ENCODE measurements at places on chromosomes 3 and 15.

DNA sequence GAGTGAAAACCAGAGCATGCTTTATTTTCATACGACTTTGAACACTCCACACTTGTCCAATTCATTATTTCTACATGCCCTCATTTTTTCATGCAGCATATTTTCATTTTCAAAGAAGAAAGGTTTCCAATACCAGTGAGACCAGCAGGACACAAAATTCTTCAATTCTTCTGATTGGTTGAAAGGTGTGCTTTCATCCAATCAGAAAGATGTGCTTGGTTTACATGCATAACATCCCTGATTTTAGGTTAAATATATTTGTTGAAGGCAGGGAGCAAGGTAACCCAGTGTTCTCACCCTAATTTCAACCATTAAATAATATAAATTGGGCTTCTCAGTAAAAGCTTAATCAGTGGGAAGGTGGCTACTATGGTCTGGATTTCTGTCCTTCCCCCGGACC is 47.5 kb upstream of the PPIB start:
- DNase-seq: no peak

DNA sequence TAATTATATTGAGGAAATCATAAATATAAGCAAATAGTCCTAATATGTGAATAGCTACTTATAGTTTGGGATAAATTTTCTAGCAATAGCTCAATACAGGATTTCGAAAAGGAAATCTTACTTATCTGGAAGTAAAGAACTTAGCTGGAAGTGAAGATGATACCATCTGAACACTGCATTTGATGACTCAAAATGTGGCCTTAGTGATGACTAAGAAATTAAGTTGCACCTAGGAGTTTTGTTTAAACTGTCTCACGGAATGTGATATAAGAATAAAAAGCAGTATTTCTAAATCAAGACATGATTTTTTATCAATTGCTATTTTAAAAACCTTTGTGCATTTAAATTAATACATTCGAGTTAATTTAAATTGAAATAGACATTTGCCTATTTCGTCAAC is 91.2 kb downstream of the EOMES start:
- DNase-seq: no peak

DNA sequence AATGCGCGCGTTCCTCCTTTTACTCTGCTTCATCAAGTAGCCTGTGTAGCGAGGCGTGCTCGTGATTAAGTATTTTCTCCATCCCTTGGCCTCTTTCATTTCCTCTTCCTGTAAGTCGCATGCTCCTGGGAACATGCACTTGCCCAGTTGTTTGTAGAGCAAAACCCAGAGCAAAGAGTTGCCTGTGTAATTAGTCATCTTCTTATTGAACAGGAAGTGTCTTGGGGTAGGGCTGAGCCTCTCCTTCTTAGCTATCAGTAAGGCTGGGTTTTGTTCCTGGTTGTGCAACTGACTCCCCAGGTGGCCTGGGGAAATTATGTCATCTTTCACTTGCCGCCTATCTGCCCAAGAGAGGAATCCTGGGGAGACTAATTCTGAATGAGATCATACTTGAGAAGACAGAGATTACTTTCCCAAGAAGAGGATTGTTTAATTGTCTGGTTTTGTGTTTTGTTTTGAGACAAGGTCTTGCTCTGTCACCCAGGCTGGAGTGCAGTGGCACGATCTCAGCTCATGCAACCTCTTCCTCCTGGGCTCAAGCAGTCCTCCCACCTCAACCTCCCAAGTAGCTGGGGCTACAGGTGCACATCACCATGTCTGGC is 14.9 kb downstream of the LIPH start:
- DNase-seq: no peak

GRCh38 chr15:40594429-40594836 is 384 bp downstream of the KNL1 start:
- no peak for DNase-seq

DNA sequence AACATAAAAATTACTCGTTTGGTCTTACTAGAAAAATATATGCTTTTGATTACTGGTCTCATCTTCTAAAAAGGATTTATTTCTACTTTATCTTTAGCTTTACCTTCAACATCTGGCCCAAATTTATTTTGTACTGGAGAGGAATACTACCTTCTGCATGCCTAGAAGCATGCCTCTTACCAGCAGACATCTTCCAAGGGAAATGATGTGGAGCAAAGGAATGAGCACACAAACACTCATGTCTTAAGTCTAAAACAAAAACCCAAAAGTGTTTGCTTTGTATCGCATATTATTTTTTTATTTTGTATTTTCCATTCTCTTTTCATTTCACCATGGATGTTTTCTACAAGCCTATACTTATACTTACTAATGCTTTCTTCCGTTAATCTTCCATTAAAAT is 304.6 kb upstream of the KCNMB2 start:
- no peak for DNase-seq

- no peak for DNase-seq
These were observed 161.4 kb upstream of the LRTM1 start for GRCh38 chr3:55089211-55089610.

DNA sequence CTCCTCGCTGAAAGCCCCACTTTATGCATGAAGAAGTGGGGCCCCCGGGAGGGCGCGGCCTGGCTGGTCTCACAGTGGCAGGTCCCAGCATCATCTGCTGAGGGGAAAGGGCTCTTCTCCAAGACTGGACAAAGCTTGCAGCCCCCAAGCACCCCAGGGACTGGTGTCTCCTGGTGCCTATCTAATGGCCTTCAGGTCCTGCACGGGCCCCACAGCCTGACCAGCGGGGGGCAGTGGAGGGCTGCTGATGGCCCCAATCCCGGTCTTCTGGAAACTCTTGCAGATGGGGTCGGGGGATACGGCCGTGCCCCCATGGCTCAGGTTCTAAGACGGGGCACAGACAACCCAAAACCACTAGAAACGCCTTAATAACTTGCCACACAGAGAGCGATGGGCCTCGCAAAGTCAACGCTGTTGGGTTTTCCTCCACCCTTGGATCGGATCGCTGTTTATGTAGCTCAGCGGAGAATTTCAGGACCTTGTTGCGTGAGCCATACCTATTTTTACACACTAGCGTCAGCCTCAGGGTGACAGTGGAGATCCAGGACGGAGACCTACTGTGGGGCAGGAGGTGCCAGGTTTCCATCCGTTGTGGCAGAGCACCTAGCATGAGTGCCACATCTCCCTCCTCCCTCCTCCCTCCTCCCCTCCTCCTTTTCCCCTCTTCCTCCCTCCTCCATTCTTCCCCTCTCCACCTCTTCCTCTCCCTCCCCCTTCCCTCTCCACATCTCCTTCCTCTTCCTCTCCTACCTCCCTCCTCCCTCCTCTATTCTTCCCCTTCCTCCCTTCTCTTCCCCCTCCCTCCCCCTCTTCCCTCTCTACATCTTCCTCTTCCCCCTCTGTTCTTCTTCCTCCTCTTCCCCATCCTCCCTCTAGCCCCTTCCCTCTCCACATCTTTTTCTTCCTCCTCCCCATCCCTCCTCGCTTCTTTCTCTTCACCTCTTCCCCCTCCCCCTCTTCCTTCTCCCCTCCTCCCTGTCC is 79.3 kb upstream of the ALDH1L1 start:
- no peak for DNase-seq

DNA sequence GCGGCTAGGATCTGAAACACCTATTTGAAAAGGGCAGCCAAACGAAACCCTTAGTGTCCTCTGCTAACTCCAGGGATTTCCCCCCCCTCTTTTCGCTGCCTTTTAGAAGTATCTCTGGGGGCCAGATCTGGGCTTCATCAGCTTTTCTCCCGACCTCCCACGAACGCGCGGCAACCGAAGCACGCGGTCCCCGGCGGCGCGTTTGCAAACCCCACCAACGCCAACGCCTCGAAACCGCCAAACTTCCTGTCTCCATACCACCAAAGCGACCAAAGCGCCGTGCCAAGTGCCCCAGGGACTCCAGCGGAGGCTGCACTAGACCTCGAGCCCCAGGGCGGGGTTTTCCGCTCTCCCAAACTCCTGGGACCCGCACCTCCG is 155.8 kb upstream of the FRMD4B start:
- no peak for DNase-seq

DNA sequence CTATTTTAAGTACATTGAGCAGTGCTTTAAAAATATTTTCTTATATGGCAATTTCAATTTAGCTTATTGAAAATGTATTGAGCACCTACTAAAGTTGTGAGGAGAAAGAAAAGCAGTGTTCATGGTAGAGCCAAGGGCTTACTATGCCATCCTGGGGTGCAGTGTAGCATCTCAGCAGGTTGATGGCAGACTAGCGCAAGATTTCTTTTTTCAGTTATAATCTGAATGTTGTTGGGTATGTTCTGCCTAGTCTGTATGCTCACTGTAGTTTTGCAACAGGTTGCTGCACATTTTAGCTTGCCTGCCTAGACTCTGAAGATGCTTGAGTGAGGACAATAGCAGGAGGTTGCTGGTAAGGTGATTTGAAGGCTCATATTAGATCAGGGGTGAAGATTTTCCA is 103.1 kb upstream of the UNC13C start:
- DNase-seq: no peak

GRCh38 chr15:83178869-83179325 is 28.7 kb downstream of the HDGFL3 start:
- no peak for DNase-seq

GRCh38 chr3:124810970-124811369 is 76.2 kb downstream of the ITGB5 start:
- DNase-seq: no peak

- no peak for DNase-seq
These were observed 355.2 kb downstream of the FOXP1 start for GRCh38 chr3:71228156-71228866.

DNA sequence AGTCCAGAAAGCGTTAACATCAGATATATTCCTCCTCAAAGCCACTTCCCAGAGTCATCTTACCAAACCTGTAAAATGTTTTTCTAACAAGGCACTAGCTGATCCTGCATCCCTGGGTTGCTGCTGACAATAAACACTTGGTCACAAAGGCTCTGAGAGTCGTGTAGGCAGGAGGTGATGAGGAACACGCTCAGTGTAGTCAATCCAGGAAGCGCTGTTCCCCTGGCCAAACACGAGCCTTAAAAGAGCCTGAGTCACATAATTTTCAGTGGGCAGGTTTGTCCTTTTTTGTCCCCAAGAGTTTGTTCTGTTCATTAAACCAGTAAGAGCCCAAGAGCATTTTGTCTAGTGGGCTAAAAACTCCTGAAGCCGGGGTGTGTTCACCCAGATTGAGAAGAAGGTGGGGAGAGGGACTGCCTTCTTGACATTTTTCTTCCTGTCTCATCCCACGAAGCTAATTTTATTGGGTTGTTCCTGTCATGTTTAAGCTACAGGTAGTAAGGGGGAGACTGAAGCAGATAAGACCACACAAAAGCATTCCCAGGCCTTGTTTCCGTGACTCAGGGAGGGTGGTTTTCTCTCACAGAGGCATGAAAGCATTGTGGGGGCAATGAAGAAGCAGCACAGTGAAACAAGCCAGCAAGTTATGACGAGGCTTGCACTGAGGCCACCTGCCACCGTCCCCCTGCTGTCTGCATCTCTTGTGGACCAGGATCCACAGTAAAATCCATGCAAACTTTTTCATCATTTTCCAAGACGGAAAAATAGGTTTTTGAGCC is 73.7 kb downstream of the FOXB1 start:
- no peak for DNase-seq

DNA sequence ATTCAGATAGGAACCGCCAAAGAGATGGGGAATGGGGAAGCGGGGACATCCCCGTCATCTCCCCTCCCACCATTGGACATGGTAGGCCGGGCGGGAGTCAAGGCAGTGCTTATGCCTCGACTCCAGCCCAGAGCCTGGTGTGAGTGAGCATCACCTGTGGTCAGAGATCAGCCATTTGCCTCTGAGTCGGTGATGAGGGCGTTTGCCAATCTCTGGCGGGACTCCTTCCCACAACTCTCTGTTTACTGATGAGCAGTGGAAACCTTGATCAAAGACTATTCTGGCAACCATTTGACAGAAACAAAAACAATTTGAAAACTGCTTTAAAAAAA is 63.9 kb upstream of the HES1 start:
- no peak for DNase-seq

DNA sequence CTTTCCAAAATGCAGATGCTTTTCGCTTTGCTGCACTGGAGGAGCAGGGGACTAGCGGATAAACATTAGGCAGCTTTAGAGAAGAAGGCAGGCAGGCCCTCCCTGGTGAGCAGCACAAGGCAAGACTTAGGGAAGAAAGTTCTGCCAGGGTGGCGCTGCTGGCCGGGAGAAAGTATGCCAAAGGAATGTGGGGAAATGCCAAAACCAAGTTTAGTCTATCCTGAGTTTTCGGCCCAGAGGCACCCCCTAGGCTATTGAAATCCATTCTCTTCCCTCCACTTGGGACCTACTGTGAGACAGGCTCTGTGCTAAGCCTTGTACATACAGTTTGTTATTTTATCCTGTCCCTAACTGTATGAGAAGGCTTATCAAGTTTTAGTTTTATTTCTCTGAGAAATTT is 9.2 kb downstream of the SHC4 start:
- no peak for DNase-seq

DNA sequence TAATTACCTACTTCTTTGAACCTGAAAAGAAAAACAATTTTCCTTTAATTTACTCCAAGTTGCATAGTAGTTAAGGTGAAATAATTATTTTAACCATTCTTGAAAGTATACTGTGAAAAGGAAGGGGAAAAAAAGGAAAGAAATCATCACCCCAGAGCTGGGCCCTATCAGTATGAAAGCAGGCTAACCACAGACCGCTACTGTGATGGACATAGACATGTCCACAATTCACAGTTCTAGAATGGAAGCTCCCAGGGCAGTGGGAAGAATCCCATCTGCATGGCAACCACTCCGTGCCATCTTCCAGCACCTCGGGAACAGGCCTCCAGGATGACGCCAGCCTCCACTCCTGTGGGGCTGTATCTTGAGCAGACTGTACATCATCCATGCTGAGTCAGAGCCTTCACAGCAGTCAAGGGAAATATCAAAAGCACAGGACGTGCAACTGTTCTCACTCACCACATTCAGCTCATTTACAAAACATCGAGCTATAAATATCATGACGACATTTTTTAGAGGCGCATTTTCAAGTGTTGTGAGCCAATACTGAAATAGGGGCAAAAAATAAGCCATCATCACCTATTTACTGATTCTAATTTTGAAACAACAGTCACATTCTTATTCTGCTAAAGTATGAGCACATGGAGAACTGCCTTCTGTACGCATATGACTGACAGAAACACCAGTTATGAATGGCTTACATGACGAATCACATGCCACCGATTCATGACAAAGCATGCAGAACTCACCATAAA is 119.7 kb downstream of the SNRK start:
- DNase-seq: no peak

- no peak for DNase-seq
These were observed 35.3 kb upstream of the LARS2 start for GRCh38 chr3:45353070-45353469.

DNA sequence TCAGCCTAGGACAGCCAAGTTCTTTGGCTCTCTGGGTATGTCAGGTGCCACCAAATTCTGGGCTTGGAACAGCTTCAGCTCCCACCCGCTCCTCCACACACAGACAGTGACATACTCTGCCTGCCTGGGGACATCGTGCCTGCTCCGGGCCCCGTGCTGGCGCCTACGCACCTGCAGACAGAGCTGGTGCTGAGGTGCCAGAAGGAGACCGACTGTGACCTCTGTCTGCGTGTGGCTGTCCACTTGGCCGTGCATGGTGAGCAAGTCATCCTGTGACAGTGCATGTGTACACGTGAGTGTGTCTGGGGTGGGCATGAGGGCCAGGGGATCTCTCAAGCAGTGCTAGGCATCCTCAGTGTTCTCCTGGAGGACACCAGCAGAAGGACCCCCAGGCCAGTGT is 922 bp downstream of the IL17RC start:
- no peak for DNase-seq

- DNase-seq: no peak
These were observed 206.5 kb downstream of the CBLB start for GRCh38 chr3:105662306-105662705.

- no peak for DNase-seq
These were observed 179.2 kb downstream of the RORA start for GRCh38 chr15:61049934-61050333.
